ENCODE measurements at places on chromosomes 6 and 20.

GRCh38 chr6:113190170-113190569, 667.0 kb upstream of the MARCKS start:
- DNase-seq, result no peak

GRCh38 chr20:18279242-18279641, 9.1 kb upstream of the ZNF133 start:
- no peak for DNase-seq

- DNase-seq, result no peak
Observed at GRCh38 chr20:32165836-32166545, 41.6 kb downstream of the PLAGL2 start.

GRCh38 chr20:7161690-7162089, 394.2 kb downstream of the BMP2 start:
- DNase-seq, result no peak

- no peak for DNase-seq
Observed at GRCh38 chr20:17430125-17430950, 100.8 kb downstream of the BFSP1 start.

GRCh38 chr6:22435151-22435550, 134.2 kb upstream of the HDGFL1 start:
- no peak for DNase-seq

GRCh38 chr20:16115911-16116552, 457.2 kb downstream of the KIF16B start:
- no peak for DNase-seq

DNA sequence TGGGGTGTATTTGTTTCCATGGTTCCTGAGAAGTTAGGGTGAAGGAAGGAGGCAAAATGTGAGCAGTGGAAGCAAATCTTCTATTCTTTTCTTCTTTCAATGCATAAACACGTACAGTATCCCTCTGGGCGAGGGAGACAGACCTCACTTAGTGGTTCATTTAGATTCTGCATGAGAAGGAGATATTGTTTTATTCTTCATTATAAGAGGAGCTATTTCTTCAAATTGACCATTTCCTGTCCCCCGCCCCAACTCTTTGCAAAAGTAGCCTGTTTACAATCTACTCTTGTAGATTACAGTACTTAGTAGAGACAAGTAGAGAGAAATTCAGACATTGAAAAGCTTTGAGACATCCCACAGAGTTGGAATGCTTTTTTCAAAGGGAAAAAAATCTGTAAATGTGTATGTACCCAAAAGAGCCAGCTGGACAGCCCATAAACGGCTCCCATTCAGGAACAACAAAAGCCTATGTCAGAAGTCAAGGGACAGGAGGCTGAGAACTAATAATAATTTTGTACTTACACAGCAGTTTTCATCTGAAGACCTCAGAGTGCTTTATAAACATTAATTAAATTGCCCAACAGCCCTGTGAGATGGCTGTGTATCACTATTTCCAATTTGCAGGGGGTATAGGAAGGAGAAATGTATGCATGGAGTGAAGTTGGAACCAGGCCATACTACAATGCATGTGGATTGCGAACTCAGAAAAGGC, 23.9 kb downstream of the CD83 start:
- no peak for DNase-seq

- no peak for DNase-seq
Observed at GRCh38 chr6:49513153-49513989, 13.6 kb downstream of the GLYATL3 start.

- no peak for DNase-seq
Observed at GRCh38 chr6:5128351-5128750, 43.2 kb downstream of the PPP1R3G start.

GRCh38 chr20:33676121-33676520, 1.9 kb upstream of the NECAB3 start:
- DNase-seq, result no peak

GRCh38 chr6:101876431-101876830, 482.9 kb downstream of the GRIK2 start:
- no peak for DNase-seq

DNA sequence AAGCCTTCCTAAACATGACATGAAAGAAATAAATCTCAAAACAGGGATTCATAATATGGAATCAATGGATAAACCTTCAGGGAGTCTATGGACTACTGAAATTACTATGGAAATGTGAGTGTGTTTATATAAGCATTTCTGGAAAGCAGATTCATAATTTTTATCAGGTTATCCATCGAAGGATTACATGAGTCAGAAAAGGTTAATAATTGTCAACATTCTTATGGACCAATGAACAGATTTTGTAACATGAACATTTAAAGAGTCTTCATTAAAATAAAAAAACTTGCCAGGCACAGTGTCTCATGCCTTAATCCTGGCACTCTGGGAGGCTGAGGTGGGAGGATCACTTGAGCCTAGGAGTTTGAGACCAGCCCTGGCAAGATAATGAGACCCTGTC, 84.8 kb downstream of the AHI1 start:
- peak; percentile 11 for DNase-seq

GRCh38 chr6:52741872-52742271, 21.4 kb downstream of the GSTA2 start:
- no peak for DNase-seq

- no peak for DNase-seq
Observed at GRCh38 chr6:138651491-138651890, 122.1 kb upstream of the CCDC28A start.

- no peak for DNase-seq
Observed at GRCh38 chr6:18263418-18264218, 712 bp downstream of the DEK start.

- DNase-seq, result no peak
Observed at GRCh38 chr6:7201444-7201731, 93.6 kb downstream of the RREB1 start.

- no peak for DNase-seq
Observed at GRCh38 chr20:31597481-31597855, 7.6 kb upstream of the ID1 start.

DNA sequence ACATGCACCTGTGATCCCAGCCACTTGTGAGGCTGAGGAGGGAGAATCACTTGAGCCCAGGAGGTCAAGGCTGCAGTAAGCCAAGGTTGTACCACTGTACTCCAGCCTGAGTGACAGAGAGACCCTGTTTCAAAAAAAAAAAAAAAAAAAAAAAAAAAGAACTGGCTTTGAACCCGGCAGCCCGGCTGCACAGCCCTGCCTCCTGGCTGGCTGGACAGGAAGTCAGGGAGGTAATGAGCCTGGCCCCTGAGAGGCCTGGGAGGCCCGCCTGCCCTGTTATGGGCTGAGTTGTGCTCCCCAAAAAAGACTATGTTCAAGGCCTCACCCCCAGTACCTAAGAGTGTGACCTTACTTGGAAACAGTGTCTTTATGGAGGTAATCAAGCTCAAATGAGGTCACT, 65.6 kb downstream of the ABHD12 start:
- no peak for DNase-seq

- no peak for DNase-seq
Observed at GRCh38 chr6:35300848-35301247, 3.2 kb downstream of the DEF6 start.

DNA sequence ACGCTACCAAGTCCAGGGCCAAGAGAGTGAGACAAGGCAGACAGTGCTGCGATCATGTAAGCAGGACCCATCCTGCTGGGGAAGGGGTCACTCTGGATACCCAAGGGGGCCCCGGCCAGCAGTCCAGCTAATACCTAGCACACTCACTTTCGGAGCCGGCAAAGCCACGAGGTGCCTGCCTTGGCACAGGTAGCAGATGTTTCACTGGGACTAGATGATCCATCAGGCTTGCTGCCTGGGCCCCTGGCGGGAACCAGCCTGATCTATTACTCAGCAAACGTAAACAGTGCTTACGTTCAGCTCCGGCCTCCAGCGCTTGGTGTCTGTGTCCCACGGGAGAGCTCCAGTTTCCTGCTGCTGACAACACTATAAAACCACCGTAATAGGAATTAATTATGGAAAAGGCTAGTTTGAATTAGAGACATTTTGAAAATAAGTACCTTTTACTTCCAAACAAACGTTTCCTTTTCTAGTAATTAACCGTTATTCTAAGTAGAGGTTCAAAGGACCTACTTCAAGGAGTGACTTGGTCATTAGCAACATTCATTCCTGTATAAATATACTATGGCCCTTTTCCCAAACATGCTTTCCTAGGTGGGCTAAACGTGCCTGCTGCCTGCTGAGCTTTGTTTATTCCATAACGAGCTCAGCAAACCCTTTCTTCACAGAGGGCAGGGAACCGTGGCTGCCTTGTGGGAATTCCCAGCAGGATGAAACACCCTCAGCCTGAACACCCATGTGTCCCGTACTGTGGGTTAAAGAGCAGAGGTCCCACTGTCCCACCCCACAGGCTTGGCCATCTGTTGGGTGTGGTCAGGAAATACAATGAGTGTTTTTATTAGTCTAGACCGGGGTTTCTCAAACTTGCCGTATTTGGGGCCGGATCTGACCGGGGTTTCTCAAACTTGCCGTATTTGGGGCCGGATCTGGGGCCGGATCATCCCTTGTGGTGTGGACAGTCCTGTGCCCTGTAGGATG, 18.4 kb downstream of the SLC22A23 start:
- DNase-seq, result peak; percentile 48

- DNase-seq, result no peak
Observed at GRCh38 chr6:142240179-142240578, 61.6 kb upstream of the ADGRG6 start.

DNA sequence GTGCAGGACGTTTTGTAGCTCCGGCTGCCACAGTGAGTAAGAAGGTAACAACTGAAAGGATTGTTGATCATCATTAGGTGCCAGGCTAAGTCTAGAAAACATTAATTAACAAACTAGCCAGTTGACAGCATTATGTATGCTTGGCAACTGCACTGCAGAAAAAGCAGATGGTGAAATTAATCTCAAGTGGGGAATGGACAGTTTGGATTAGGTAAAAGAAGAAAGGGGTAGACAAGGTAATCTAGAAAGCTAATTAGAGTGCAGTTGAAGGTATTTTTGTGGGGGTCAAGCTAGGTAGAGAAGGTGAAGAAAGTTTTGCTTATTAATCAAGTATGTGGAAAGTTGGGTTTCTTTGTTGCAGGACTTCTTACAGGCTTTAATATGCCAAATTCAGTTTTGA, 69.7 kb upstream of the HINT3 start:
- DNase-seq, result no peak

Data from non-pigmented ciliary epithelial cell (primary cell).